Stimulated activated CD4-positive, alpha-beta T cell treated with anti-CD3 and anti-CD28 coated beads, Interleukin-1b, Interleukin-23, amount 100 ng/mL, for 1 hour (primary cell): ENCODE measurements at places on chromosomes 12 and 14.

- no peak for DNase-seq
Measured at GRCh38 chr12:107681455-107681835, 4.2 kb upstream of the PWP1 start.

DNA sequence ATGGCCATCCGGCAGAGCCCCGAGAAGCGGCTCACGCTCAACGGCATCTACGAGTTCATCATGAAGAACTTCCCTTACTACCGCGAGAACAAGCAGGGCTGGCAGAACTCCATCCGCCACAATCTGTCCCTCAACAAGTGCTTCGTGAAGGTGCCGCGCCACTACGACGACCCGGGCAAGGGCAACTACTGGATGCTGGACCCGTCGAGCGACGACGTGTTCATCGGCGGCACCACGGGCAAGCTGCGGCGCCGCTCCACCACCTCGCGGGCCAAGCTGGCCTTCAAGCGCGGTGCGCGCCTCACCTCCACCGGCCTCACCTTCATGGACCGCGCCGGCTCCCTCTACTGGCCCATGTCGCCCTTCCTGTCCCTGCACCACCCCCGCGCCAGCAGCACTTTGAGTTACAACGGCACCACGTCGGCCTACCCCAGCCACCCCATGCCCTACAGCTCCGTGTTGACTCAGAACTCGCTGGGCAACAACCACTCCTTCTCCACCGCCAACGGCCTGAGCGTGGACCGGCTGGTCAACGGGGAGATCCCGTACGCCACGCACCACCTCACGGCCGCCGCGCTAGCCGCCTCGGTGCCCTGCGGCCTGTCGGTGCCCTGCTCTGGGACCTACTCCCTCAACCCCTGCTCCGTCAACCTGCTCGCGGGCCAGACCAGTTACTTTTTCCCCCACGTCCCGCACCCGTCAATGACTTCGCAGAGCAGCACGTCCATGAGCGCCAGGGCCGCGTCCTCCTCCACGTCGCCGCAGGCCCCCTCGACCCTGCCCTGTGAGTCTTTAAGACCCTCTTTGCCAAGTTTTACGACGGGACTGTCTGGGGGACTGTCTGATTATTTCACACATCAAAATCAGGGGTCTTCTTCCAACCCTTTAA lies 1.5 kb downstream of the FOXG1 start:
- no peak for DNase-seq

GRCh38 chr12:131929581-131930456 lies 743 bp downstream of the PUS1 start:
- no peak for DNase-seq

- no peak for DNase-seq
Measured at GRCh38 chr12:55822228-55822627, 4.4 kb downstream of the ORMDL2 start.

DNA sequence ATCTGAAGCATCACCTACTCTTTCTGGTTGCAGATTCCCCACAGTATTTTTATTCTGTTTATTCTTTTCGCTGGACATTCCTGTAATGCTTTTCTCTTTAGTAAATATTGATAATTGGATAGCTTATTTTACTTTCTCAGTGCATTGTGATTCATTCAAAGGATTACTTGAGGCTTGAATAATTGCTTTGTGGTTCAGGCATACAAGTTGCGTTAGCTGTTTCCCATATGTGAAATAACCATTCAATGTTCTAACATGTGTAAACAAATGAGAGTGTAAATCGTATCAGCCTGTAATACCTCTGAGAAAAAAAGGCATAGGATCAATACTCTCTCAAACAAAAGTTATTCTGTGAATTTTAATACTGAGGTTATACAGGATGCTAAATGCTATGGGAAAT lies 1004.2 kb upstream of the SEL1L start:
- no peak for DNase-seq

GRCh38 chr14:79320561-79320960 lies 890.7 kb downstream of the DIO2 start:
- no peak for DNase-seq

DNA sequence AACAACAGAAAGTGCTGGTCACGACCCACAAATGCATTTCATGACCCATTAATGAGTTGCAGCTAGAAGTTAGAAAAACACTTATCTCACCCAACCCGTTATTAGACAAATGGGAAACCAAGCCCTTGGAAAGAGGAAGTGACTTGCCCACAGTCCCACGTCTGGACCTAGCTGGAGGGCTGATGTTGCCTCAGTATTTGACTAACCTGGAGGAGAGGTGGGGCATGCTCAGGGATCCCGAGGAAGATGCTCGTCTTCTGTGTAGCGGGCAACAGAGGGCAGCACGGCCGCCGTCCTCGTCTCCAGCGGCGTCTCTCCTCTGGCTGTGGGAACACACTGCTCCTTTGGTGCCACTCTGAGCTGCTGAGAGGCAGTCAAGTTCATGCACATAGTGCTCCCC lies 12.7 kb downstream of the CCND2 start:
- no peak for DNase-seq

GRCh38 chr12:104377514-104377812 lies 73.9 kb downstream of the EID3 start:
- DNase-seq: no peak

DNA sequence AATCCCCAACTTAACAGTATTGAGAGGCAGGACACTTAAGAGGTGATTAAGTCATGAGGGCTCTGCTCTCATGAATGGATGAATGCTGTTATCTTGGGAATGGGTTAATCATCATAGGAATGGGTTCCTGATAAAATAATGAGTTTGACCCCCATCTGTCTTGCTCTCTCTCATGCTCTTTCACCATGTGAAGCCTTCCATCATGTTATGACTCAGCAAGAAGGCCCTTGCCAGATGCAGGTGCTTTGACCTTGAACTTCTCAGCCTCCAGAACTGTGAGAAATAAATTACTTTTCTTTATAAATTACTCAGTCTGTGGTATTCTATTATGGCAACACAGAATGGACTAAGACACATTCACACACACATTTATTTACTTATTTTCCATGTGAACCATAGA lies 89.0 kb upstream of the PPM1H start:
- no peak for DNase-seq

DNA sequence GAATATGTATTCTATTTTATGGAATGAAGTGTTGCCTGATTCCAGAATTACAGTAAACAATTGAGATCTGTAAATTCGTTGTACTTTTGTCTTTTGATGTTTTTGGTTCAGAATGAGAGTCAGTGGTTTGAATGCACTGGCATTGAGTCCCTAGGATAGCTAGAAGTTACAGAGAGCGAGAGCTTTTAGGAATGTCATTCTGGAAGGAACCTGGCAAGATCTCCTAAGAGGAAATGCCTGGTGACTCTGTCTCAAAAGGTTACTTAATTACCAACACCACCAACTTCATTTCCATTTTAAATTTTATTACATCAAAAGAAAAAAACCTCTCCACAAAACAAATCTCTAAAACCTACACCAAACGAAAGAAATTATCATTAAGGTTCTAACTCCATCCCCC lies 6.0 kb upstream of the CEBPE start:
- no peak for DNase-seq

- DNase-seq: no peak
Measured at GRCh38 chr12:107702106-107702505, 16.5 kb downstream of the PWP1 start.

- DNase-seq: no peak
Measured at GRCh38 chr14:95018821-95019220, 138.5 kb downstream of the DICER1 start.

GRCh38 chr12:15122344-15122743 lies 98.9 kb downstream of the RERG start:
- DNase-seq: no peak

- DNase-seq: no peak
Measured at GRCh38 chr14:74922752-74923401, at the start of gene RPS6KL1. Gene RPS6KL1, minus strand, starts transcription at chr14:74923260. Its CDS starts 1,719 bp downstream, at chr14:74921541.

- DNase-seq: no peak
Measured at GRCh38 chr14:95979339-95980042, 59.7 kb upstream of the C14orf132 start.

GRCh38 chr14:35669782-35670181 lies 135.8 kb downstream of the INSM2 start:
- no peak for DNase-seq

DNA sequence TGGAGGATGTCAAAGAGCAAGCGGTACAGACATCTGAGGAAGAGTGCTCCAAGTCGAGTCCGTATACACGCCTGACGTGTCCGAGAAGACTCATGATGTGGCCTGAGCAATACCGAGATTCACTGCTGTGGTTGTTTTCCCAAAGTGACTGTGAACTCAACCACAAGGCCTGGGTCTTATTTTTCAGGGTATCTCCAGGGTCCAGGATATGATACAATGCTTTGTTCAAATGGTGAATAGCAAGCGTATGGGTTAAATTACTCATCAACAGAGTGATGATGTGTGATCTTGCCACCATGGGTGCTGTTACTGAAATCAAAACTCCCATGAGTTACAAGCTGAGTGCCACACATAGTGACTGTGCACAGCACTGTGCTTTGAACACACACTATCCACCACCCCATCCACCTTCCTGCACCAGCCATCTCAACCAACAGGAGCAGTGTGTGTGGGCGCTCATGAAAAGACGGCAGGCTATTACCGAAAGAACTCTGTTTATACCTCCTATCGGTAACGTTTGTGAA lies 109.6 kb downstream of the BCAT1 start:
- DNase-seq: peak; percentile 22

DNA sequence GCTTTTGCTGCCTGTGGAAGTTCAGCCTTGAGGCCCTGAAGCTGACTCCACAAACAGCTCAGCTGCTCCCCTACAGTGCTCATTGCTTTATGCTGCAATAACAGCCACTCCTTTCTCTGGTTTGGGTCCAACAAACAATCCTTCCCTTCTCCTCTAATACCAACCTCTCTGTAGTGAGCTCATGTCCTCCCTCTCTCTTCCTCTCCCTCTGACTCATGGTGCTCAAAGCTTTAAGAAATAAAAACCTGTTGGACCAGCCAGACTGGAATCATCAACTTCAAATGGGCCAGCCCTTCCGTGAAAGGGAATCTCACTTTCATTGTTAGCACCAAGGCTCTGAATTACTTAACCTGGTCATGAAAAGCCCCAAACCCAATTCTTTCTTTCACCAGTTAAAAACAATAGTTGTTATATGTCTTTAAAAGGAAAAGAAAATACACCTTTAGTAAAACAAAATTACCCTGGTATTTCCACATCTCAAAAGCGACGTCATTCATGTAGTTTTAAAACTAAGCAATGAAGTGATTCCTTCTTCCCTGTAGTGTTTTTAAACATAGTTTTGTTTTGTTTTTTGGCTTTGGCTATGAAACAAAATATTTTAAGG lies 126.4 kb downstream of the DUSP6 start:
- DNase-seq: no peak

DNA sequence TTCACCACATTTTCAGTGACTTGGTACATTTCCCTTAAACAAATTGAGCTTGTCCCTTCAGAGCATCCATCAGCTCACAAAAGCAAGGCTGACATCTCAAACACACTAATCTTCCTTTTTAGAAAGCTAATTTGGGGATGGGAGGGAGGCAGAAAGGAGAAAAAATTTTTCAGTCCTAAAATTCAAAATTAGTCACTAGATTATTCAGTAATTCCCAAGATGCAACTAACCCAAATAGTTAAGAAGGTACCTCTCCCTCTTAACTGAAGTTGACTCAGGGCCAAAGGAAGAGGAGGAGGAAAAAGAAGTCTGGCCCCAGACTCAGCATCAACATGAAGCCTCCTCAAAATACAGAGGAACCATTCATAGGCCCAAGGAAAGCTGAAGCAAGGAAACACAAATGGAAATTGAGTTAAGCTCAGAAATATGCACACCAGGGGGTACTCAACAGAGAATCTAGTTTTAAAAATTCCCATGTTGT lies 21.7 kb downstream of the CBX5 start:
- no peak for DNase-seq

DNA sequence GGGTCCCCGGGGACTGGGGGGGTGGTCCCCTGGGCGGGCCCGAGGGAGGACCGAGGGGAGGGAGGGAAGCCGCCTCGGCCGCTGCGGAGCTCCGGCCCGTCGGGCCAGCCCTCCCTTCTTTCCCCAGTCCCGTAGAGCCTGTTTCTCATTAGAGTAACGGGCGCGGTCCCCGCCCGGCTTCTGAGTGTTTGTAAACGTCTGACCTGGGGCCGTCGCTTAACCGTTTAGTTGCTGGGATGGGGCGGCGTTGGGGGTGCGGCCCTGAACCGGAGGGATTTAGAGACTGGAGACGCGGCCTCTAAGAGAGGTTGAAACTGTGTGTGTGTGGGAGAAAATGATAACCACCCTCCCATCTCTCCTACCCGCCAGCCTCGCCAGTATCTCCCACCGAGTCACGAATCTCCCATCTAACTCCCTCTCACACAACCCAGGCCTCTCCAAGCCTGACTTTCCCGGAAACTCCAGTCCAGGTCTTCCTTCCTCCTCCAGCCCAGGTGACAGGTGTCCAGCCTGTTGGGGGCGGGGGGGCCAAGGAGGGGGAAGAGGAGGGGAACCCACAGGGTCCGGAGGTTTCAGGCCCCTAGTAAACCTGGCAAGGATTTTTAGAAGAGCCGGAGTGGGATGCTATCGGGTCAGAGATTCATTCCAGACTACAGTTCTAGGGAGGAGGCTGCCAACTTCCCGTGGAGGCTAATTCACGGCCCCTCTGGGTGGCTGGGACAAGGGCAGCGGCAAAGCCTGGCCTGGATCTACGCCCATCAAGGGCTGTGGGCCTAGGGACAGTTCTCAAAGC lies 1.1 kb upstream of the NFATC4 start:
- DNase-seq: no peak

DNA sequence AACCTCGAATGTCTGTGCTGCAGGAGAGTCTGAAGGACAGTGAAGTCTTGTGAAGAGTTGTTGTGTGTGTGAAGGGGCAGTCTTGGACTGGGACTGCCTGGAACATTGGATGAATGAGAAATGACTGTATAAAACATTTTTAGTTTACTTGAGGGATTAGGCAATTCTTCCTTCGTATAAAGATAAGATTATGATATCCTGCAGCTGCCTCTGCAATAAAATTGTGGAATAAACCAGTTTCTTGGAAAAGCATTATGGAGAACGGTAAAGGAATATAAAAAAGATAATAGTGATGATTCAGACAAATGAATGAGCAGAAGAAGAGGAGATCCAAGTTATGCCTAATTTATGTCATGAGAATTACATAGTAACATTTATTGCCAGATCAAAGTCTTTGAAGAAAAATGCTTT lies 30.9 kb upstream of the LUM start:
- DNase-seq: no peak

- no peak for DNase-seq
Measured at GRCh38 chr12:93100610-93101009, 171.5 kb upstream of the EEA1 start.

GRCh38 chr12:12365931-12366431 lies 9.1 kb downstream of the BORCS5 start:
- no peak for DNase-seq

DNA sequence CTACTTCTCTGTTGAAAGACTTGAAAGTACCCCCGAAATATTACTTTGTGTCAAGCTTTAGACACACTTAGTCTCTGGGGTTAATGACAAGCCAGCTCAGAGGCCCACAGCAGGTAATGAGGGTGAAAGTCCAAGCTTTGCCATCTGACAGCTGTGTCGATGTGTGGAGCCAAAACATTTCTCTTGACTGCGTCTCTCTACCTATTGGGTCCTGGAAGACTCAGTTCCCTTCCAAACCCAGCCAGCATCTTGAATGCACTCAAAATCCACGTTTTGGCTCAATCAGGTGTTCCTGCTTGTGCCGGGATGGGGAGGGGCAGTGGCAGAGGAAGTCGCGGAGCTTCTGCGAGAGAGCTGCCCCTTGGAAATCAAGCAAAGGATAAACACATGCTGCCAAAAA lies 3.2 kb downstream of the PLXNC1 start:
- no peak for DNase-seq

GRCh38 chr12:68381476-68382219 lies 49.5 kb upstream of the MDM1 start:
- no peak for DNase-seq

- no peak for DNase-seq
Measured at GRCh38 chr12:27906658-27907473, 65.7 kb downstream of the PTHLH start.

GRCh38 chr14:101467181-101467926 lies 93.9 kb upstream of the DIO3 start:
- no peak for DNase-seq
